ENCODE measurements at places on chromosomes 11 and 22. TPM values are rescaled to one million over a fixed set of nuclear protein-coding genes. Genes with fewer than 3 reads are reported as not detected.

Gene SLC25A45
- total RNA-seq: 4.6 TPM

Gene RNF121
- 43.2 TPM for total RNA-seq

Gene ZNRF3
- total RNA-seq: 19.8 TPM

Gene PNPLA5
- 0.59 TPM for total RNA-seq

Gene TSPAN18
- 35.9 TPM for total RNA-seq

Gene OR51Q1
- not detected for total RNA-seq

Gene OTOG
- total RNA-seq: 0.95 TPM

- no peaks in the 10 kb centered on the region for H3K27me3 ChIP-seq
- peak; percentile 84 for DNase-seq
- H3K4me1 ChIP-seq: peaks cover 4% of the 10 kb centered on the region
- peak overlapping the region; percentile 98 for H3K27ac ChIP-seq
- H3K4me3 ChIP-seq: no peak overlapping the region
- H3K36me3 ChIP-seq: no peaks in the 10 kb centered on the region
These were observed 23.5 kb downstream of the APLNR start for GRCh38 chr11:57213342-57214097.

GRCh38 chr11:116343270-116343669 lies 429.5 kb downstream of the BUD13 start:
- H3K4me1 ChIP-seq: no peaks in the 10 kb centered on the region
- no peak for DNase-seq
- no peak overlapping the region for H3K27ac ChIP-seq
- H3K36me3 ChIP-seq: no peaks in the 10 kb centered on the region

- no peaks in the 10 kb centered on the region for H3K36me3 ChIP-seq
- no peak overlapping the region for H3K4me3 ChIP-seq
These were observed 16.9 kb upstream of the C22orf42 start for GRCh38 chr22:32175683-32176644.

Data from endodermal cell (in vitro differentiated cells).